ENCODE measurements at places on chromosomes 12 and 14.

- DNase-seq = no peak
Measured at GRCh38 chr14:54106661-54107377, 150.2 kb upstream of the BMP4 start.

GRCh38 chr14:101135796-101136742 is 232.5 kb upstream of the RTL1 start:
- DNase-seq = no peak

DNA sequence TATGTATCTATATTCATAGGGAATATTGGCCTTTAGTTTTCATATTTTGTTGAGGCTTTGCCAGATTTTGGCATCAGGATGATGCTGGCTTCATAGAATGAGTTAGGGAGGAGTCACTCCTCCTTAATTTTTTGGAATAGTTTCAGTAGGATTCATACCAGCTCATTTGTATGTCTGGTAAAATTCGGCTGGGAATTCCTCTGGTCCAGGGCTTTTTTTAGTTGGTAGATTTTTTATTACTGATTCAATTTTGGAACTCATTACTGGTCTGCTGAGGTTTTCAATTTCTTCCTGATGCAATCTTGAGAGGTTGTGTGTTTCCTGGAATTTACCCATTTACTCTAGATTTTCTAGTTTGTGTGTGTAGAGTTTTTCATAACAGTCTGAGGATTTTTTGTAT is 175.2 kb downstream of the EPS8 start:
- no peak for DNase-seq

GRCh38 chr12:130049666-130050065 is 112.6 kb upstream of the FZD10 start:
- DNase-seq = no peak

GRCh38 chr12:46946137-46946536 is 120.3 kb upstream of the SLC38A4 start:
- no peak for DNase-seq

DNA sequence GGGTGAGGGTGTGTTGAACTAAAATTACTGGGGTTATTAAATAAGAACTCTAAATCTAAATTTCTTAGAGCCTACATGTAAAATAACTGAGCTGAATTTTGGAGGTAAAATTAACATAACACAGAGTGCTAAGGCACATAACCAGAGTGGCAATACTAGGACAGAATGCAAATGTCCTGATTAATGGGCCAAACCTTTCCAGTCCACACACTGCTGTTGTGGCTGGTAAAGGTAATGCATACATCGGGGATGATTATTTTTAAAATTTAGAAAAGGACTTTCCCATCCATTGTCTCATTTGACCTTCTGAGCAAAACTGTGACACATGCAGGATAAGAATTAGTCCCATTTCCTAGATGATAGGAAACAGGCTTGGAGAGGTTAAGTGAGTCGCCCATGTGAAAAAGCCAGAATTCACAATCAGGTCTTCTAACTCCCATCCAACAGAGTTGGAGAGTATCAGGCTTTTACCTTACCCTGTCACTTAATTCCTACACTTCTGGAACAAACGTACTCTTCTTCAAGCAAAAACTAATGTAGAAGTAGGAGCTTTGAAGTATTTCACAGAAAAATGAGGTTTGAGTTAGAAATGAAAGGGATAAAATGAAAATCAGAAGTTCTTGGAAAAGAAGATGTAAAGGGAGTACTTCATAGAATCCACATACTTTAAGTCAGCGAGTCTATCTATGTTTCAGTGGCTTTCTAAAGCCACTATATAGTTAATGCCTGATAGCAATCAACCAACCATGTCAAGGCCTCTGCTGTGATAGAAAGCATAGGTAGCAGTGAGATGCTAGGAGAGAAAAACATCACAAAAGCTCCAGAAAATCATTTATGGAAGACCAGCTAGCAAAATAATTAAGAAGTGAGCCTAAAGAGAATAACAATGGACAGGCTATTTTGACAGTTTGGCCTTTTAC is 334.9 kb upstream of the DIO2 start:
- DNase-seq = no peak

DNA sequence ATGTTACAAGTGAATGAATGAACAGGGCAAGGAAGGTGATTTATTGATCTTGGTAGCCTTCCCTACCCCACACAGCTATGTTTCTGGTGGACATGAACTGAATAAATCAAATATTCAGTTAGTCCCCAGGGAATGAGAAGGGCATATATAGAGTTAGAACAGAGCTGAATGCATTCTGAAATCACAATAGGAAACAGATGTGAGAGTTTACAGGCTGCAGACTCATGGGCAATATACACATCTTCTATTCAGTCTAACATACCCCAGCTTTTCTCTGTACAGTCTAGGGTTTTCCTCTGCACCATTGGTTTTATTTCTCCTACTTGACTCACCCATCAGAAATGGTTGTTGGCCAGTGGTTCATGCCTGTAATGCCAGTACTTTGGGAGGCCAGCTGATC is 7.3 kb upstream of the STX2 start:
- DNase-seq = no peak

DNA sequence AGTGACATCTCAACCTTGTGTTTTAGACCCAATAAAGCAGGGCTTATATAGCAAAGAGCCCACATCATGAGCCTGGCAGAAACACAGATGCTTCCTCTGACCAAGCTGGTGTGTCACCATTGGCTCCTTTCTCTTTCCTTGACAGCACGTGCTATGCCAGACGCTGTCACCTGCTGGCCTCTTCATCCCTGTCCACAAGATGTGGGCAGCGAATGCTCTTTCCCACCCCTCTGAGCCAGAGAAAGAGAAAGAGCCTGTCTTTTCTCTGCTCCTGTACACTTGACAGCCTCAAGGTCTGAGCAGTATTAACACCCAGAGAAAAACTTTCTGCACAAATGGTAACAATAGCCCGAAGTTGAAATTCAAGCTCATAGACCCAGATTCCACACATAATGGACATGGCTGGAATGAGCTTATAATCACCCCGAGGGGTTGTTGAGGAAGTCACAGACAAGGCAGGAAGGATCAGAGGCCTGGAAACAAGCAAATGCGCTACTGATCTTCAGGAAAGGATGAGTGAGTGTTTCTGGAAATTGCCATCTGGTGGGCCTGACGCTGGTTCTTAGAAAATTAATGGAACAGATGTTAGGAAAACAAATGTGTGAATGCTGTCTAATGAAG is 8.9 kb downstream of the TGFB3 start:
- no peak for DNase-seq

DNA sequence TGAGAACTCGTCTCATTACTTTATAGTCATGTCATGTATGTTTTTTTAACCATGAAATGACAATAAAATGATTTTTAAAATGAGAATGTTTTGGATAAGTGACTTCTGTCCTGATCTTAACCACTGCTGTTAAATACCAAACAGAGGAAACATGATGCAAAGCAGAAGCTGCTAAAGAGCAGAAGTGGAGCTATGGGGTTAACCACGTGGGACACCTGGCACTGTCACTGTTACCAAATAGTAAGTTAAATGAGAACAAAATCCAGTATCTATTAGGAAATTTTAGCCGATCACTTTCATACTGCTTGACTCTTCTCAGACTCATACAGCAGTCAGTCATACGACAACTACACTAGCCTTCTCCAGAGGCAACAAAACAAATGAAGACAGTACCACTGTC is 82.4 kb downstream of the SCAF11 start:
- no peak for DNase-seq

- no peak for DNase-seq
Measured at GRCh38 chr14:28493516-28493915, 273.1 kb upstream of the FOXG1 start.

GRCh38 chr14:30849354-30849753 is 25.0 kb upstream of the COCH start:
- DNase-seq = no peak

- DNase-seq = no peak
Measured at GRCh38 chr14:89810101-89810500, 144.4 kb downstream of the EFCAB11 start.

- DNase-seq = no peak
Measured at GRCh38 chr12:123754041-123754772, 7.9 kb upstream of the DNAH10 start.

GRCh38 chr12:42180990-42181596 is 36.4 kb upstream of the GXYLT1 start:
- DNase-seq = no peak

- no peak for DNase-seq
Measured at GRCh38 chr14:61568572-61569011, 126.7 kb upstream of the HIF1A start.

- no peak for DNase-seq
Measured at GRCh38 chr12:57585156-57585555, 5.8 kb upstream of the PIP4K2C start.

- DNase-seq = no peak
Measured at GRCh38 chr12:82893896-82894295, 207.2 kb downstream of the TMTC2 start.

DNA sequence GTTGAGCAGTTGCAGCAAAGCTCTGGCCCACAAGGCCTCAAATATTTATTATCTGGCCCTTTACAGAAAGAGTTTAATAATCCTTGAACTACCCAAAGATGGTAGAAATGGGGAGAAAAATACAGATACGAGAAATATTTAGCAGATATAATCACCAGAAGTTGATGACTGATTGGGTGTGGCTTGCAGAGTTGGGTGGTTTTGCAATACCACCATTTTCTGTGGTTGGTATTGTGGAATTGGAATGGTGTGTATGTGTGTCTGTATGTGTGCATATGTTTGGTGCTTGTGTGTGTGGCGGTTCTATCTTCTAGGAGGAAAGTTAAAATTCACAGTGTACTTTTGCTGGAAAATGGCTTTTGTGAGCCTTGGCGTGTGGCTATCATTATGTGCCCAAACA is 85.4 kb upstream of the MANSC4 start:
- no peak for DNase-seq

DNA sequence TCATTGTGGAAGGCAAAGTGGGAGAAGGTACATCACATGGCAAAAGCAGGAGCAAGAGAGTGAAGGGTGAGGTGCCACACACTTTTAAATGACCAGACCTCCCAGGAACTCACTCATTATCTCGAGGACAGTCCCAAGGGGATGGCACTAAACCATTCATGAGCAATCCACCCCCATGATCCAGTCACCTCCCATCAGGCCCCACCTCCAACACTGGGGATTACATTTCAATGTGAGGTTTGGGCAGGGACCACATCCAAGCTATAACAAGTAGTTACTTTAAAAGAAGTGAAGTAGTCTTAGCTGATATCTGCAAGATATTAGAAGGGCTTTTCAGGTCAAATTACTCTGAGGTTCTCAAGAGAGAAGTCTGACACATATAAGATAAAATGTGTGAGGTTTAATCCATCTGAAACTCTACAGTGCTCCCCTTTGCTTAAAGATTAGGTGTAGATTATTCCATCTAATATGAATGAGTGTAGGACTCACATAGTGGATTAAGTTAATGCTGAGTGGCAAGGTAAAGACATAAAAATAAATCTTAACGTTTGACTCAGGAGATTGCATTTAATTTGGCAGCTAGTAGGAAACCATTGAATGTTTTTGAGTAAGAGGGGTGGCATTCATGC is 130.8 kb downstream of the TMX1 start:
- DNase-seq = no peak

- no peak for DNase-seq
Measured at GRCh38 chr14:97456462-97456861, 659.3 kb downstream of the VRK1 start.

GRCh38 chr12:53927220-53928029 is 11.2 kb upstream of the HOXC13 start:
- DNase-seq = no peak

GRCh38 chr14:72549854-72550253 is 344.0 kb downstream of the DPF3 start:
- DNase-seq = no peak

DNA sequence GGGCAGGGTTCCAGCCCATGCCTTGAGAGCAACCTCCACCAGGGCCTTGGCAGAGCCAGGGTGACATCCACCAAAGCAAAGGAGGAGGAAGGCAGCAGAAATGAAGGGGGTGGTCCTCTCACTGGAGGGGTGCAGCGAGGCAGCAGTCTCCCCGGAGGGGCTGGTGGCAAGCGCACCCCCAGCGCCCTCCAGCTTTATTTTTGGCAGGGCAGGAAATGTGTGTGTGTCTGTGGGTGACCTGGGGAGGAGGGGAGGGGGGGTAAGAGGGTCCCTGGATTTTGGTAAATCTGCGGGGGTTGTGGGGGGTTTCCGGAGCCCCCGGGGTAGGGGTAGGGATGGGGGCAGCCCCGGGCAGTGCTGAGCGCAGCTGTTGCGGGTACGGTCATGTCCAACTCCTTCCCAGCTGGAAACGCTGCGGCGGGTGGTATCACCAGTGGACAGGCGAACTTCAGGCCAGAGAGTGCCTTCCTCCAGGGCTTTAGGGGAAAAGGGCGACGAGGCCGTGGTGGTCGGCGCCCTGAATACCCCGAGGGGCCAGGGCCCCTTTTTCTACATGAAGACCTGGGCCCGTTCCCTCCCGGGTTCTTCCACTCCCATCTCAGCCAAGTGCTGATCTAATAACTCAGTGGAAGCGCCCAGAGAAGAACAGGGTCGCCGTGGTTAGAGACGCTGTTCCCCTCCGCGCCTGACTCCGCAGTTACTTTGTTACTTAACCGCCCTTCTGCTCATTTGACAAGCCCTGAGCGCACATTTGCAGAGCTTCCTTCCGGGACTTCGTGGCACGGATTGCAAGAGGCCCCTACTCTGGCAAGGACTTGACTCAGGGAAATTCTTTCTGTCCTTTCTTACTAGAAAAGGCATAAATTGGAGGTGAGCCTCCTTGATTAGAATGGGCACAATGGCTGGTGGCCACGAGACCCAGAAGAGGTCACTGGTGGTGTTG is 55.2 kb downstream of the FOS start:
- DNase-seq = no peak

GRCh38 chr12:49865782-49866135 is 22.9 kb upstream of the BCDIN3D start:
- DNase-seq = no peak

GRCh38 chr12:16807731-16808130 is 201.8 kb upstream of the LMO3 start:
- no peak for DNase-seq

GRCh38 chr12:92623386-92623785 is 79.4 kb upstream of the PLEKHG7 start:
- DNase-seq = no peak

DNA sequence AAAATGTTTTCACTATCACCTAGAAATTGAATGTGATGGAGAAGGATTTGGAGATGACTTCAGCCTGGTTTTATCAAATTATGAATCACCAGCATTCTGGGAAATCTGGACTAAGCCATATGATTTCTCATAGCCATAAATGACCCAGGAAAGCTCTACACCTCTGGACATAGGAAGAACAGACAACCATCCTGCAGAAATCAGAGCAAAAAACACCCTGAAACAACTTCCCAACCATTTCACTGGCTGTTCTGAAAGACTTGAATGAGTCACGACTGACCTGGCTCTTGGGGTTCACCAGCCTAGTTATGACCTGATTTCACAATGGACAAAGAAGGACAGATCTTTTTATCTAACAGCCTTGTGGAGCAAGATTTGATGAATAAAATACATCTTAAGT is 123.8 kb downstream of the KCNH5 start:
- DNase-seq = no peak

- DNase-seq = no peak
Measured at GRCh38 chr14:89484051-89484844, 67.2 kb upstream of the FOXN3 start.
